Central memory CD8-positive, alpha-beta T cell (primary cell): ENCODE measurements at places on chromosomes 12 and 14.

DNA sequence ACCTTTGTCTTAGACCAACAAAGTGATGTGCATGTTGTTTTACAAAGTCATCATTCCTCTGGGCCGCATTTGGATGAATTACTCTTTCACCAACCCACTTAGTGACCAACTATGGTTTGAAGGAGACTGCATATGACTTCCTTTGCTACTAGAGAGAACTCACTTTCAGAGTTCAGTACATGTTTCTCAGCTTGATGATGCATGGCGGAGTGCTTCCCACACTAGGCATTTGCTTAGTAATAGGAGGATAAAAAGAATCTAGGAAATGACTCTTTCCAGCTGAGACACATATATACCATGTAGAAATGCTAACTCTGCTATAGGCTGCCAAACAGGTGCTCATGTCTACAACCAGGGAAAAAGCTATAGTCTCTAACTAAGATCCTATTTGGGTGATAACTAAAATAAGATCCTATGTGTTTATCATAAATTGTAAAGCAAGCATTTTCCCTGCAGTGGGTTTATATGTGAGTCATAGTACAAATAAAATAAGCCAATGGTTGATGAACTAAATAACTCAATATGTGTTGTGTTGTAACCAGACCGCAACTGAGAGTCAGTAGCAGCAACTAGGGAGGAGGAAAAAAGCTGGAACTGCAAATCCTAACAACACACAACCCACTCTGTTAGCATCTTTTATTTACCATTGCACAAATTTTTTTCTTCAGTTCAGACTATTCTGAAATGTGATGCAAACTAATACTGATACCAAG, 87.2 kb downstream of the TSPAN8 start:
- no peak for DNase-seq

DNA sequence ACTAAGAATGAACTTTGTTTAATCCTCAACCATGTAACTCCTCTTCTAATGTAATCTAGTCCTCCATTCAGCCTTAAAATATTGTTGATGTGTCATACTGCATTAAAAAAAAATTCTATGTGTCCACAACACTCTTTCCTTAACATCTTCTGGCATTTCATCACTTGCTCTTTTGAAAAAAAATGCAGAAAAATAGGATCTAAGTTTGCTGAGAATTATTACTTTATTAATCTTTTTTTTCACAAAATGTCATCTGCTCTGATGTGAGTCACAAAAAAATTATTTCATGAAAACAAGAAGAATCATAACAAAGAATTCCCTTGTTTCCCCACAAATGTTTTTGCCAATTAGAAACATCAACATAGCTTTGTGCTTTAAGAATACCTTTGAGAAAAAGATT, 410.1 kb upstream of the MGAT4C start:
- DNase-seq = no peak

DNA sequence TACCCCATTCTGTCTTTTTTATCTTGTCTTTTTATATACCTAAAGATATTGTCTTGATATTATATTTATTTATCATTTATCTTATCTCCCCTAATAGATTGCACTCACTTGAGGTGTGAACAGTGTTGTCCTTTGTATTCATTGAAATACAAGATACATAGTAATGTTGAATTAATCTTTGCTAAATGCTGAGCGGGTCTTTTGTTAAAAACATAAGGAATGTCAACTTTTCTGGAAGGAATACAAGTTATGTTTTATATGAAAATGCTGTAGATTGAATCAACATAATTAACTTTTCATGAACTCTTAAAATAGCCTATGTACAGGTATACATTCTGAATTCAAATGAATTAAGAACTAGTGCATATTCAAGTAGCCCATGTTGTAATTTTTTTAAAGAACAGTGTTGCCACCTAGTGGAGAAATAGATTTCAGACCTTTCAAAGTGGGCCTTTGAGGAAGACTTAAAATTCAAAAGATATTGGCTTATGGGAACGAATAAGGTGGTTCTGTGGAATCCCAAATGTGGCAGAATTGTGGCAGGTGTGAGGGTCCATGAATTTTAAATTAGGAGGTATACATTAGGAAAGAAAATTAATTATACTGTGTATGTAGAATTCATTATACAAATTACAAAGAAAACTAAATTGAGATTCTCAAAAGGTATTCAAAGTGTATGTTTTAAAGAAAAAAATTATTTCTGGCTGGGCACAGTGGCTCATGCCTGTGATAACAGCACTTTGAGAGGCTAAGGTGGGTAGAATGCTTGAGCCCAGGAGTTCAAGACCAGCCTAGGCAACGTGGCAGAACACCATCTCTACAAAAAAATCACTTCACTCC, 19.1 kb downstream of the BBOF1 start:
- DNase-seq = no peak

DNA sequence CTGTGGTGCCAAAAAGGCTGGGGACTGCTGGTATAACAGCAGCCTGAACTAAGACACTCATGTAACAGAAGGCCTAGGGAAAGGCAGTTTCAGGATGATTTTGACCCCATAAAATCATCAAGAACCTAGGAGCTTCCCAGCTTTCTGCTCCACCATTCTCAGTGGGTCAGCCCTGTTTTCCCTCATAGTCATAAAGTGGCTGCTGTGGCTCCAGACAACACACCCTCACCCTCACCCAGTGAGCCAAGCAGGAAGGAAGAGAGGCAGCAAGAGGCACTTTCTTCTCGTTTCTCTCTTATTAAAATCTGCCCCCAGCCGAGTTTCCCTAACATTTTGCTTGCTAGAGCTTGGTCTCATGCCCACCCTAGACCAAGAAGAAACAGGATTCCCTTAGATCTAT, 131.8 kb downstream of the SCARB1 start:
- no peak for DNase-seq

- no peak for DNase-seq
Measured at GRCh38 chr12:12207746-12208145, 59.1 kb downstream of the LRP6 start.

DNA sequence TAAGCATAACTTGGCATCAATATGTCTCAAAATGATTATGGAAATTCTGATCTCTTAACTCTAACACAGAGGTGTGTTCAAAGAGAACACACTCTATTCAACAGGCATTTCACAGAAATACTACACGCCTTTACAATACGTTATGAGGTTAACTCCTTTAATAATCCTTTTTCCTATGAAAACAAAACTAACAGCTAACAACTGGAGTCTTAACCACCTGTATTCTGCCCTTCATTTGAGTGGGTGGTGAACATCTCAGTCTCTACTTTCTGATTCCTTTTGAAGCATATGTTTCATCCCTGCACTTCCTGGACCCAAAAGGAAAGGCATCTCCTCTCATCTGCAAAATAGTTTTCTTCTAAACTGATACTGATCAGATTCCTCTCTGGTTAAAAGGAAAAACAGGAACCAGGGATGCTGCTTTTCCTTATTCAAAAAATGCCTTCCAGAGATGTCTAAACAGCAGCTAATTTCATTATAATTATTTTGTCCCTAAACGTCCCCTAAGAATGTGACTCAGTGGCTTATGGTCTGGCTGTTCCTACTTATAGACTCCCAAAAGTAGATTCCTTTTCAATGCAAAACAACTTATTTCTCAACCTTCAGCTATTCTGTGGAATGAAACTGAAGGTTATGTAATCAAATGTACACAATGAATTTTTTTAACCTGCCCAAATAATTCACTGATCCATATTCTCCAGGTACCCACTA, 24.1 kb downstream of the ITPR2 start:
- DNase-seq = no peak

GRCh38 chr14:40987481-40987880, 619.2 kb upstream of the LRFN5 start:
- no peak for DNase-seq

DNA sequence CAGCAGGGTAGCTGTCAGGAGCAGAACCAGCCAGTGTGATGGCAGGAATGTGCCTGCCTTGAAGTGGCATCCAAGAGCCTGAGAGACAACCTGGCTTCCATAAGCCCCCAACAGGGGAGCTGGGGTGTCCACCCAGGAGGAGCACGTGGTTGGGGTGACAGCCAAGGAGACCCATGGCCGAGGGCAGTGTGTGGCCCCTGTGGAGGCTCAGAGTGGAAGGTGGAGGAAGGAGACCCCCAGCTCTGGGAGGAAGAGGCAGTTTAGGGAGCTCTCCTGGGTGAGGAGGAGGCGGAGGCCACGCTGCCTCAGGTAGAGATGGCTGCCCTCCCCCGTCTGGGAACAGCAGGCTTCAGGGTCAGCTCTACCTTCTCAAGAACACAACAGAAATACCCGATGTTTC, 147.0 kb downstream of the CALM1 start:
- DNase-seq = no peak

- DNase-seq = peak; percentile 48
Measured at GRCh38 chr14:76955575-76956315, 72.8 kb downstream of the IRF2BPL start.

DNA sequence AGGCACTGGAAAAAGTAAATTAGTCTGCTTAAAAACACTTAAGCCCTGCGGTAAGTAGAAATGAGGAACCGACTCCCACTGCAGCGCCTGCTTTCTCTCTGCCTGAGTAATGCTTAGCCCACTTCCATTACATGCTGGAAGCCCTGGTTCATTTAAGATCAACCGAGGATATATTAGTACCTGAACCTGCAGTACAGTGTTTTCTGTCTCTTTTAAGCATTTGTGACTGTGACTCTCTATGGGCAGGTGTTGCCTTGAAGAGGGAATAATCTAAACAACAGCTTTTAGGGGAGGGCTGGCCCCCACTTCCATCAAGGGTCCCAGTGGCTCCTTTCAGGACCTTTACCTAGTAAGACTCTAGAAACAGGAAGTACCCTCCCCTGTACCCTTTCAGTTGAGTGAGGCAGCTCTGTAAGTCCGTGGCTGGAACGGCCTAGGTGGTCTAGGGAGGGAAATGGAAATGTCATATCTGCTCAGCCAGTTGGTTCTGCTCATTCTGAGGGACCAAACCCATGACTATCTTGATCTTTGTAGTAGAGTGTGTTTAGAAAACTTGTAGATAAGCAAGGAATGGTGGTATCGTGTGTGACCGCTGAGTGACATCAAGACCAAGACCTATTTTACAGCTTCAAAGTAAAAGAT, 56.2 kb downstream of the FNTB start:
- no peak for DNase-seq

GRCh38 chr14:45793081-45793480, 540.1 kb upstream of the MIS18BP1 start:
- no peak for DNase-seq

- DNase-seq = peak; percentile 51
Measured at GRCh38 chr12:52082988-52083637, 3.6 kb downstream of the SMIM41 start.

GRCh38 chr12:29562110-29562804, 64.8 kb upstream of the OVCH1 start:
- no peak for DNase-seq

- no peak for DNase-seq
Measured at GRCh38 chr12:55679691-55680090, 28.0 kb downstream of the ITGA7 start.

DNA sequence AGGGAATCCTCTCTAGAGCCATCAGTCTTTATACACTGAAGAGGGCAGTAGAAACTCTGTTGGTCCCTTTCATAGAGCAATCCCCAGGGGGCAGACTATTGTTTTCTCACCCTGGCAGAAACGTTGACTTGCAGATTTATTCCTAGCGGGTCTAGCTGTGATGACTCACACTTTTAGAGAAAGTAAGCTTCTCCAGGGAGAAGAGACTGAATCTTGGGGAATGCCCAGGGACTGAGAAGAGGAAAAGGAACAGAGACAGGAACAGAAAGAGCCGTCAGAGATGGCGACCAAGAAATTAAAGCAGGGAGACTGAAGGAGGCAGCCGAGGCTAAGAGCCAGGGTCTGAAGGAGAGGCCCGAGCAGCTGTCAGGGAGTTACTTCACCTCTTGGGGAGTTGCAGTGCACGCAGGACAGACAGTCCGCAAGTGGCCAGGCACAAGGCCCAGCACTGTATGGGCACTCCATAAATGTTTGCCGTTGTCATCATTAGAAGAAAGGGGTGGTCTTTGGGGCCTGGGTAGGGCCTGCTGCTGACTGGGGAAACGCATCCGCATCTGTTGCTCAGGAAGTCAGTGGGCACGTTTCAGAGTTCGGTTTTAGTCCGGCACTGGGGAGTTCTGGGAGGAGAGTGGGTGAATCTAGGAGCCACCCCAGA, 13.0 kb downstream of the PLEKHG6 start:
- DNase-seq = no peak

GRCh38 chr12:54424224-54424623, 5.2 kb upstream of the ITGA5 start:
- no peak for DNase-seq

GRCh38 chr12:47223848-47224213, 144.1 kb upstream of the AMIGO2 start:
- no peak for DNase-seq

DNA sequence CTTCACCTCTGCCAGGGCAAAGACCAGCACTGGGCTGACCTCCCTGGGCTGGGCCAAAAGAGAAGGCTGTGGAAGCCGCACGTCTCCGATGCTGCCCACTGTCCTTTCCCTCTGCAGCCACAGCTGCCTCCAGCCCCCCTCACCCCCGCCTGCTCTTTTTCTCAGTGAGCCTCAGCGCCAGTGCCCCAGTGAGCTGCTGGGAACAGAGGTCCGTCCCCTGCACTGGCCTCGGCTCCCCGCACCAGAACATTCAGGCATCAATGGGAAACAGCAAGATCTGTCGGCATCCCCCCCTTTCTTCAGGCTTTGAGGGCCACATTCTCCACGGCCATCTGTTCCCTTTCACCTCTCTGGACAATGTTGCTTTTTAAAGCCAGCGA, 398.1 kb downstream of the ZFP36L1 start:
- DNase-seq = no peak

- DNase-seq = no peak
Measured at GRCh38 chr12:109088818-109089217, 4.5 kb downstream of the ALKBH2 start.

DNA sequence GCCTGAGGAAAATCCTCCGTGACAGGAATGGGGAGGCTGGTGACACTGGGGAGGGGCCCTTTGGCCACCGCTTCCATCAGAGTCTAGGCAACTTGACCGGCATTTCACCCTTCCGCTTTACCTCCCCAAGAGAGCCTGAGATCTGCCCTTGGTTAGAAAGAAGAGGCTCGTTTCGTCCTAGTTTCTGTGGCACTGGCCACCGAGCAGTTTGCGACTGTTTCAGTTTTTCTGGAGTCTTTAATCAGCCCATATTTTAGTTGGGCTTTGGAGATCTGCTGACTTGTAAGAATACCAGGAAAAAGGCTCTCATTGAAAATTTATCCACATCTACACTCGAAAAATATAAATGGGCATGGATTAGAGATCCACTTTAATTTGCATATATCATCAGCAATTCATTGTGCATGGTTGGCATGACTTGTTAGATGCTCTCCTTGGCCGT, 414 bp upstream of the ANKS1B start:
- DNase-seq = no peak

DNA sequence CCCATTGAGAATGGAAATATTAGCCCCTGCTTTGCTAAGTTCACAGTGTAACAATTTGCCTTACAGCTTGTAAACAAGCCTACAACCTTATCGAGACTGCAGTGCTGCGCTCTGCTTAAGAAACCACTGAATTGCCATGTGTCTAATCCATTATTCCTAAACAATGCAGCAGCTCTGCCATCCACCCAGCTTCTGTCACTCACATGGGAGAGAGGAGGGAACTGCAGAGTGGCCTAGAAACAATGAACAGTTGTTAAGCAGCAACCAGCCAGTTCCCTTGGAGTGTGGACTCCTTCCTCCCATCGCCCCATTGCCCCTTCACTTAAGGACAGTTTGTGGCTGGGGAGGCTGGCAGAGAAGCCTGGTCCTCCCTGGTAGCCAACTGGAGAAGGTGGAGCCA, 42.9 kb downstream of the TESPA1 start:
- DNase-seq = no peak
